ENCODE measurements at places on chromosomes 2 and 18.

GRCh38 chr18:24560511-24560981 is 100.1 kb downstream of the HRH4 start:
- no peak for DNase-seq

GRCh38 chr2:8593243-8593642 is 88.6 kb upstream of the ID2 start:
- DNase-seq: no peak

- no peak for DNase-seq
Measured at GRCh38 chr18:55275039-55275901, 312.7 kb downstream of the TCF4 start.

DNA sequence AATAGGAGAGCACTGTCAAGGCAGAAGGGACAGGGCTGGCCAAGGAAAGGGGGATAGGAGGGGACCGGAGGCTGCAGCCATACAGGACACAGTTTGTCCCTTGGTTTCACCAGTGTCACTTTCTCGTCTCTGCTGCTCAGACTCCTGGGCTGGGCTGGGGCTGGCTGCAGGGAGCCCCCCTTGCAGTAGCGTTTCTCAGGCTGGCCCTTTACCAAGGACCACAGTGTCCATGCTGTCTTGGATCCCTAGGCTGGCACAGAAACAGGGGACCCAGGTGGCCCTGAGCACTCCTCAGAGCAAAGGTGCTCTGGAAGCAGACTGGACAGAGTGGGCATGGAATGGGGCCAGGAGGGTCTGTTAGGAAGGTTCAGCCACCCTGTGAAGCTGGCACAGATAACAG is 34.8 kb downstream of the ATOH8 start:
- no peak for DNase-seq

GRCh38 chr18:25225151-25225550 is 126.8 kb downstream of the ZNF521 start:
- no peak for DNase-seq

GRCh38 chr2:5409898-5410381 is 282.2 kb upstream of the SOX11 start:
- no peak for DNase-seq

DNA sequence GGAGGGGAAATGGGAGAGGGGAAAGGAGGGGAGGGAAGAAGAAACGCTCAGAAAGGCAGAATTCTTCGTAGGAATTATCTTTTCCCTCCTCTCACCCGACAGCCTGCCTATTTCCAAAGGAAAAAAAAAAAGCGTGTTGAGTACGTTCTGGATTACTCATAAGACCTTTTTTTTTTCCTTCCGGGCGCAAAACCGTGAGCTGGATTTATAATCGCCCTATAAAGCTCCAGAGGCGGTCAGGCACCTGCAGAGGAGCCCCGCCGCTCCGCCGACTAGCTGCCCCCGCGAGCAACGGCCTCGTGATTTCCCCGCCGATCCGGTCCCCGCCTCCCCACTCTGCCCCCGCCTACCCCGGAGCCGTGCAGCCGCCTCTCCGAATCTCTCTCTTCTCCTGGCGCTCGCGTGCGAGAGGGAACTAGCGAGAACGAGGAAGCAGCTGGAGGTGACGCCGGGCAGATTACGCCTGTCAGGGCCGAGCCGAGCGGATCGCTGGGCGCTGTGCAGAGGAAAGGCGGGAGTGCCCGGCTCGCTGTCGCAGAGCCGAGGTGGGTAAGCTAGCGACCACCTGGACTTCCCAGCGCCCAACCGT is at the start of gene GAD1:
TSS of gene GAD1 (plus strand) at position 384 of the 589 bp plus-strand sequence. CDS start 1,705 bp downstream, outside the sequence.
- peak; percentile 44 for DNase-seq

DNA sequence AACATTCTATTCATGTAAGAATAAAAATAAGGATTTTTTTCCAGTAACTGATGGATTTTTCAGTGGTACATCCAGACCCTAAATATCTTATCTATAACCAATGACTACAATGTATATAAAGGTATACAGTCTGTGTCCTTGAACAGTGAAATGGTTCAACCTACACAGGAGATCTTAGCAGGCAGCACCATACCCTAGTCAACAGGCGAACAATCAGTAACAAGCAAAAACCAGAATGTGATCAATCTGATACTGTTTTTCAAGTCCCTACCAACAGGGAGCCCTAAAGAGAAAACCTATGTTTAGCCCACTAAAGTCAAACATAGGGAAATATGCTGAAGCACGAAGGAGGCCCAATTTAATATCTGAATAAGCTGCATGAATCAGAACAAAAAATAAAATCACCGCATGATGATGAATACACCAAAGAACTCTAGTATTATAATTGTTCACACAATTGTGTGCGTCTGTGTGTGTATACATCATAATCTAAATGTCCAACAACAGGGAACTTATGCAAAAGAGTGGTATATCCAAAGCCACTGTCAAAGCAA is 26.0 kb downstream of the PTPN2 start:
- no peak for DNase-seq

- no peak for DNase-seq
Measured at GRCh38 chr2:217289907-217290280, 430.0 kb upstream of the TNP1 start.

- DNase-seq: no peak
Measured at GRCh38 chr18:70411307-70411706, 122.5 kb downstream of the SOCS6 start.

DNA sequence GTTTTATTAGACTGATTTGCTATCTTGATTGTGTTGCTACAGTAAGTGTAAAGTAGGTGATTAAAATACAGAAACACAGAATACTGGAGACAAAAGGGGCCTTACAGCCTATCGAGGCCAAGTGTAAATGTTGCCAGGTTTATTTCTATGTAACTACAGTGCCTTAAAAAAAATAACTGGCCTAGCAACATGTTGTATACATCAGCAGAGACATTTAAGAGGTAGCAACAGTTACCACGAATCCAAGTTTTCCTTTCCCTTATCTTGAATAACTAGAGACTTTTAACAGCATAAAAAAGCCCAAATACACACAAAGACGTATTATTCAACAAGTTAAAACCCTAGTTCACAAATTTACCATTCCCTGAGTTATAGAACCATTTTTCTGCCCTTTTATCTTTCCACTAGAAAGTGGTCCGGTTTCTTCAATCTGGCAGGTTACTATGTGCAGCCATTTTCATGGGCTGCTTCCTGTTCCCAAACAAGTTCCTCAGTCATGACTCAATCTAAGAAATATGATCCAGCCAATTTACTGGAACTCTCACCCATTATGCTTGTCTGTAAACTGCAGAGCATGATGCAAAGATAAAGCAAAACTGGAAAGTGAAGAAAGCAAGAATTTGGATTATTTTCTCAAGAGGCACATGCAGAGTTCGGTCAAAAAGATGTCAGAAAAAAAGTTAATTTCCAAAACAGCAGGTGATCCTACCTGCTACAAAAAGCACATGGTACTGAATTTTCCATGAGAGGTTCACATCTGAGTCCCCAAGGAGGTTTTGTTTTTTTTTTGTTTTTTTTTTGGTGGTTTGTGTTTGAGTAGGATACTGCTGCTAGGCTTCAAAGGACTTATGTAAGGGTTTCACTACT is 22.2 kb downstream of the NFE2L2 start:
- DNase-seq: peak; percentile 84

DNA sequence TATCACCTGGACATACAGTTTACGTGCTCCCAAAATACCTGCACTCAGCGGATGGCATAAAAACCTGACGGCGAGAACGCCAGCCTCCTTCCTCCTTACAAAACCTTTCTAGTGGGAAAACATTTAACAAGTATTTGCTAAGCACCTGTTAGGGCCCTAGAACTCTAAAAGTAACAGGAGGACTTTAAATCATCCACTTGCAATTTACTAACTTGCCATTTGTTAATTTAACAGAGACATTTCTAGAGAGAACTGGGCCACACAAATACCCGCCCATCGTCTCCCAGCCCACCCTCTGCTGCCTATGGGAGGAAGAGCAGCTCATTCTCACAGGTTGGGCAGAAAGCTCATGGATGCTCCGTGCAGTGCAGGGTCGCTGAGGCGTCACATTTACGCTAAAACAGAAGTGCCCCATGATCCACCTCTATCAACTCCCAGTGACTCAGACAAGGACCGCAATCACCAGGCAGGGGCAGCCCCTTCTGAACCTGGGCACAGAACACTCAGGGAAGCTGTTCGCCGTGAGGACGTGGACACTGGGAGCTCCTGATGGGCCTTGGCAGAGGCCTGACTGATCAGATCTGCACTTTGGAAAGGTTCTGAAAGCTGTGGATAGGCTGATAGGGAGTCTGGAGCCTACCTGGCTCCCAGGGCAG is 106.9 kb downstream of the HDAC4 start:
- no peak for DNase-seq
